A549 treated with RU486 at 1 μM for 4 hours (cell line): ENCODE measurements at places on chromosomes 11 and 22. TPM values are rescaled to one million over a fixed set of nuclear protein-coding genes. Genes with fewer than 3 reads are reported as not detected.

MAPK8IP2 gene
- 2.2 to 4.2 TPM (median 3.8 TPM) in 5 replicates for total RNA-seq

SPATA19 gene
- total RNA-seq: not detected in 5 replicates

USH1C gene
- total RNA-seq: 0.74 to 1.5 TPM (median 1.3 TPM) in 5 replicates

MDK gene
- 16.7 to 22.6 TPM (median 21.1 TPM) in 5 replicates for total RNA-seq

MS4A1 gene
- not detected in 5 replicates for total RNA-seq

ZBTB16 gene
- total RNA-seq: not detected in 5 replicates

JAM3 gene
- 3.8 to 4.6 TPM (median 4.3 TPM) in 5 replicates for total RNA-seq

NEFH gene
- 0.07 to 0.10 TPM (median 0.08 TPM) in 4 of 5 replicates, not detected in the other for total RNA-seq
